ENCODE measurements at places on chromosomes 3 and 15.

GRCh38 chr3:37937156-37937555 lies 53.4 kb upstream of the VILL start:
- DNase-seq = no peak

- DNase-seq = no peak
Measured at GRCh38 chr15:99416191-99417188, 149.3 kb upstream of the MEF2A start.

- DNase-seq = no peak
Measured at GRCh38 chr3:61667383-61667782, 106.0 kb downstream of the PTPRG start.

DNA sequence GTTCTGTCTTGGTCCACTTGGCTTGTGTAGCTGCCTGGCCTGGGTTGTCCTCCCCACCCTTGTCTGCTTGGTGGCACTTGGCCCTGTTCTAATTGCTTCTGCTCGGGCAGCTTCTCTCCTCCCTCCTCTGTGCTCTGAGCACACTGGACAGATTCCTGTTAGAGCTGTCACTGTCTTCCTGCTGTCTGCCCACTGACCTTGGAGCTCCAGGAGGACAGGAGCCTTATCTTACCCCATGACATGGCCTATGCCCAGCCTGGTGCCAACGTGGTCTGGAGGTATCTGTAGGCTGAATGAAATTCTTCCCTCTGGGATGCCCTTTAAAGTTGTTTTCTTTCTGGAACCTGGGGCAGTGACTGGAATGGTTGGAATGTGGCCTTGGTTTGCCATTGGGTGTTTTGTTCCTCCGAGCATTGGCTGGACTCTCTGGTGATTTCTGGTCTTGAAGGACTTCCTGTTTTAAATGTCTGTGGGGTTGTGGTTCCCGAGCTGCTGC lies 94.1 kb downstream of the FAM43A start:
- DNase-seq = peak; percentile 92

DNA sequence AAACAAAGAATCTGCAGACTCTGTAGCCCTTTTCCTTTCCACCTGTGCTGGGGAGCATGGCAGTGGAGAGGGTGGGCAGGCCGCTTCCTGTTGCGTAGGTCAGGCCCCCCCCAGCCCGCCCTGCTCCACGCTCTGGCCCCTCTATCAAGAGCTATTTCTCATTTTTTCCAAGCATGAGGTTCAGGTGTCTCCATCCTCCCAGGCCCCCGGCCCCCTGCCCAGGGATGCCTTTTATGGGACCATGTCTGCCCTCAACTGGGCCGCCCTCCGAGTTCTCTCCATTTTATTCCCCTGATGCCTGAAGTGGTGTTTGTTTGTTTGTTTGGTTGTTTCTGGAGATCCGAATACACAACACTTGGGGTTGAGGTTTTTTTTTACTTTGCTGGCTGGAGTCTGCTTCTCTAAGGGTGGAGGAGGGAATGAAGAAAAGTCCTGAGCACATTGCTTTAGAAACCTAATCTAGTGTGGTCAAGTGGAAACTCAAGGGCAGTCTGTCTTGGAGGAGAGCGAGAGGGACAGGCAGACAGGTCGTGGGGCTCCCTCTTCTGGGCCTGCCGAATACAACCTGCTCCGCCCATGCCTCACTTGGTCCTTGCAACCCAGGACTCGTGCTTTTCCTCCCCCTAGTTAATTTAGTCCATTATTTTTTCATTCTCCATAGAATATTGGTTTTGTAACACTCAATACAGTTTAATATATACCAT lies 176.5 kb upstream of the LYSMD4 start:
- DNase-seq = peak; percentile 59

GRCh38 chr3:67854663-67855062 lies 200.3 kb upstream of the SUCLG2 start:
- no peak for DNase-seq

DNA sequence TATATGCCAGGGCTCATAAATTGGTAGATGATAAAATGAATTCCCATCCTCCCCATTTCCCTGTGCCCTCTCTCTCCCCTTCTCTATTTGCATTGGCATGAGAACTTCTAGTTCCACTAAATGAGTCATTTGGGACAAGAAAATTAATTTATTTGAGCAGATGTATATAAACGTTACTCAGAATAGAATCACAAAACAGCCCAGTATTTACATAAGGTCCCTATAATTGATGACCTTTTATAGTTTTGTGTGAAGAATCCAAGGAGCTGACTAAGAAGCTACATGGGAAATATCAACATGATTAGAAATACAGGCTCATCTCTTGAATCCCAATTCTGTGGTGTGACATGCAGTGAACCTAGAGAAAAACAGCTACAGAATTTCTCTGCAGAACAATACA lies 617.7 kb upstream of the NR2F2 start:
- no peak for DNase-seq

GRCh38 chr3:136994772-136995516 lies 37.2 kb downstream of the IL20RB start:
- no peak for DNase-seq

GRCh38 chr3:59385547-59385946 lies 335.7 kb upstream of the CFAP20DC start:
- DNase-seq = no peak

DNA sequence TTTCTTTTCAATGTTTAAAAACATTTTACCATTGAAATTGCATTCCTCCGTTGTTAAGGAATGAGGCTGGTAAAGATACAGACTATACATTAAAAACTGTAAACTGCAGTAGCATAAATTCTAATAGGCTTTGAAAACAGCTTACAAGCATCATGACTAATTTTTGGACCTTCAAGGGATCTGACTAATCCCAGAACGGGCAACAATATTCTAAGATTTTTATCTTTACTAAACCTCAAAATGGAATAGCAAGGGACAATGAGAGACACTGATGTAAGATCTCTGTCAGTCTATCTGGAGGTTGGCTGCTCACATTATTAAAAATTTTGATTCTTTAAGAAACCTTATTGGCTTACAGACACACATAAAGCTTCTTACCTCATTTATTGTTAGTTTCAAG lies 74.7 kb downstream of the BTD start:
- DNase-seq = no peak

GRCh38 chr3:69116162-69116561 lies 6.2 kb downstream of the LMOD3 start:
- DNase-seq = no peak

DNA sequence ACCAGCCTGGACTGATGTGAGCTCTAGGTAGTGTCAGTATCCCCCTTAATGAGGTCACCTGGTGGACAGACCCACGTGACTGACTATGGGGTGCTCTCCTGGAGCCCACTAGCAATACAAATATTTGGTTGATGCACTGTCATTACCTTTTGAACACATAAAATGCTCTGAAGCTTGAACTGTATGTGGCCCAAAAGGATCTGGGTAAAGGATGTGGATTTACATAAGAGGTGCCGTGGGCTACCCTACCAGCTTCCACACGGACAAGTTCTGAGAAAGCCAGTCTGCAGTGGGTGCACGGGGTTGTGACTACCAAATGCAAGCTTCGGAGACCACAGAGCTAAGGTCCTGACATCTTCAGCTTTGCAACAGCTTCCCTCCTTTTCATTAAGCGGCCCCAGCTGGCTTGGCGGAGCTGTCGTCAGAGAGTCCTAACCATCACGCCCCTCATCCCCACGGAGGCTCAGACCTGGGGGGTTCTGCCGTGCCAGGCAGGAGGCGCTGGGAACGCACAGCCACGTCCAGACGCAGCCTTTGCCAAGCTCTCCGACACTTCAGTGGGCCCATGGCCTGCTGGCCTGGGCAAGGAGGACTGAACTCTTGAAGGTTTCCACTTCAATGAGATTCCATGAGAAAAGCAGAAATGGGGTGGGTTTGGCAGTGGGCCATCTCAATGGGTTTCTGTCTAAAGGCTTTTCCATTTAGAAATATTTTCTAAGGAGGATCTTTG lies 228.3 kb downstream of the ADAMTS17 start:
- no peak for DNase-seq

- no peak for DNase-seq
Measured at GRCh38 chr3:65485826-65486469, 552.8 kb downstream of the MAGI1 start.

- peak; percentile 46 for DNase-seq
Measured at GRCh38 chr3:128488636-128488990, 4.4 kb downstream of the GATA2 start.

DNA sequence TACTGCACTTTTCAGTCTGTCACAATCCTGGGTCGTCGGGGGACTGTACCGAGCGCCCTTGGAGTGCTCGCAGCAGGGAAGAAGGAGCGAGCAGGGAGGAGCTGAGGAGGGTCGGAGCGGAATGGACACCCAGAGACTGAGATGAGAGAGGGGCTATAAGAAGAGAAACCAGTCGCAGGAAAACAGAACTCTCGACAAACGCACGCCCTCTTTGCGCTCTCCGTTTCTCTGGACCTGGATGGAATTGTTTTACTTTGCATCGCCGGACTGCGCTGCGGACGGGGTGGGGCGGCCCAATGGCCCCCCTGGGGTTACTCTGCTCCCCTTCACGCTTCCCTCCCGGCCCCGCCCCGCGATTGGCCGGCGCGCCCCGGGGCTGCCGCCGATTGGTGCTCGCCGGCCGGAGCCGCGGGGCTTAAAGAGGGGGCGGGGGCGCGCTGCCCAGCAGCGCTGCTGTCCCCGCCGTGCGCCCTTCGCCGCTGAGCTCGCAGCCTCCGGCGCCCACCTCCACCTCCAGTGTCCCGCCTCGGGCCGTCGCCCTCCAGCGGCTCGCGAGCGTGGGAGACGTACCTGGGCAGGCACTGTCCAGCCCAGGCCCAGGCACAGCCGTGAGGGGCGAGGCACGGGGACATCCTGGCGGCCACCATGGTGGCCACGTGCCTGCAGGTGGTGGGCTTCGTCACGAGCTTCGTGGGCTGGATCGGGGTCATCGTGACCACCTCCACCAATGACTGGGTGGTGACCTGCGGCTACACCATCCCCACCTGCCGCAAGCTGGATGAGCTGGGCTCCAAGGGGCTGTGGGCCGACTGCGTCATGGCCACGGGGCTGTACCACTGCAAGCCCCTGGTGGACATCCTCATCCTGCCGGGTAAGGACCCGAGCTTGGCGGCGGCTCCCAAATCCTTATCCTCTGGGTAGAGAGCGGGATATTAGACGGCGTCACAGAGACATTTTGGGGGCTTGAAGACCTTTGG lies at the start of gene CLDN11:
Gene CLDN11 (plus strand): TSS at position 447 of the 977 bp plus-strand sequence. CDS start 199 bp downstream, at position 646.
- no peak for DNase-seq

DNA sequence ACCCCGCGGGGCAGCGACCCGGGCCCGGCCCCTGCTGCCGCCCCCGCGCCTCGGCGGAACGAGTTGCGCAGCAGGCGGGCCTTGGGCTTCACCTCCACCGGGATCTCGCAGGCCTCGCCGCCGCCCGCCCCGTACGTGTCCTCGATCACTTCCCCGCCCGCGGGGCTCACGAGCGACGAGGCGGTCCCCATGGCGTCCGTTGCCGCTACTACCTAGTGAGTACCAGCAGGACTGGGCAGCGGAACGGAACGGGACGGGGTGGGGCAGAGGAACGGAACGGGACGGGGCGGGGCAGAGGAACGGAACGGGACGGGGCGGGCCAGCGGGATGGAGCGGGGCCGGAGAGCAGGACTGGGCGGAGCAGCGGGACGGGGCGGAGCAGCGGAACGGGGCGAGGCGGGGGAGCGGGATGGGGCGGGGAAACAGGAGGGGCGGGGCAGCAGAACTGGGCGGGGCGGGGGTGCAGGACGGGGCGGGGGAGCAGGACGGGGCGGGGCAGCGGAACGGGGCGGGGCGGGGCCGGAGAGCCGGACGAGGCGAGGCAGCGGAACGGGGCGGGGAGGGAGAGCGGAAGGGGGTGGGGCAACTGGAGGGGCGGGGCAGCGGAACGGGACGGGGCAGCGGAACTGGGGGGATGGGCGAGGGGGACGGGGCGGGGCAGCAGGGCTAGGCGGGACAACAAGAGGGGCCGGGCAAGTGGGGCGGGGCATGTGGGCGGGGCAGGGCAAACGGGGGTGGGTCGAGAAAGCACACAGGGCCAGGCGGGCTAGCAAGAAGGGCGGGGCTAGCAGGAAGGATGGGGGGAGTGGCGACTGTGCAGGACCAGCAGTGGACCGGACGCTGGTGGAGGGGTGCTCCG lies at the start of gene NPHP3:
Gene NPHP3 (minus strand): TSS at position 245 of the 859 bp plus-strand sequence. CDS start 54 bp downstream, at position 191.
- peak; percentile 87 for DNase-seq

All from T47D (cell line).